Colonic mucosa (tissue), 4 donors: ENCODE measurements at places on chromosomes 5 and 9. TPM values are rescaled to one million over a fixed set of nuclear protein-coding genes. Genes with fewer than 3 reads are reported as not detected.

- peak; percentile 49 for DNase-seq
- H3K4me3 ChIP-seq = no peak overlapping the region
- peaks cover 67% of the 10 kb centered on the region for H3K27me3 ChIP-seq
- H3K27ac ChIP-seq = no peak overlapping the region
Observed at GRCh38 chr9:123997665-123998277, 13.8 kb upstream of the LHX2 start.

- DNase-seq = no peak
- H3K4me1 ChIP-seq = no peaks in the 10 kb centered on the region
Observed at GRCh38 chr5:156094001-156094400, 233.0 kb upstream of the SGCD start.

DNA sequence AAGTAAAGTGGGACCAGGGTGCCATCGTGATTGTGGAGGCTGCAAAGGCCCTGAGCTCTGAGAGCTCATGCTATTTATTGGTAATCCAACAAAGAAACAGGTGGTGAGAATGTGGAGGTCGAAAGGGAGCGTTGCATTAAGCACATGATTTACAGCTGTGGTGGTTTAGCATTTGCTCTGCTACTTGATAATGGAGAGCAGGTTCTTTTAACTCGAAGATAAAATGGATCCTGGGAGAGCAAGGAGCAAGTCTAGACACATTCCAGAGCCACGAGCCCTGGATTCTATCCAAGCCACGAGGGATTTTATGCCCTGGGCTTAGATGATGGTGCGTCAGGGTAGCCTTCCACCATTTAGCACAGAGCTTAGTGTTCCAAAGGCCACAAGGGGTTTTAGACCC lies 1710.1 kb upstream of the CDH9 start:
- no peaks in the 10 kb centered on the region for H3K27me3 ChIP-seq
- H3K4me3 ChIP-seq = no peak overlapping the region
- no peaks in the 10 kb centered on the region for H3K36me3 ChIP-seq
- no peaks in the 10 kb centered on the region for H3K4me1 ChIP-seq
- H3K27ac ChIP-seq = no peak overlapping the region

DNA sequence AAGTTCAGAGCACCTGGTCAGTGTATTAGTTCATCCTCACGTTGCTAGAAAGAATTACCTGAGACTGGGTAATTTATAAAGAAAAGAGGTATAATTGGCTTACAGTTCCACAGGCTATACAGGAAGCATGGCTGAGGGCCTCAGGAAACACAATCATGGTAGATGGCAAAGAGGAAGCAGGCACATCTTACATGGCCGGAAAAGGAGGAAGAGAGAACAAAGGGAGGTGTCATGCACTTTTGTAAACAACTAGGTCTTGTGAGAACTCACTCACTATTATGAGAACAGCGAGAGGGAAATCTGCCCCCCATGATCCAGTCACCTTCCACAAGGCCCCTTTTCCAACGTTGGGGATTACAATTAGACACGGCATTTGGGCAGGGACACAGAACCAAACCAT lies 28.8 kb upstream of the CAVIN4 start:
- H3K27me3 ChIP-seq = no peaks in the 10 kb centered on the region
- H3K27ac ChIP-seq = no peak overlapping the region
- no peaks in the 10 kb centered on the region for H3K4me1 ChIP-seq
- no peaks in the 10 kb centered on the region for H3K36me3 ChIP-seq
- no peak overlapping the region for H3K4me3 ChIP-seq

DNA sequence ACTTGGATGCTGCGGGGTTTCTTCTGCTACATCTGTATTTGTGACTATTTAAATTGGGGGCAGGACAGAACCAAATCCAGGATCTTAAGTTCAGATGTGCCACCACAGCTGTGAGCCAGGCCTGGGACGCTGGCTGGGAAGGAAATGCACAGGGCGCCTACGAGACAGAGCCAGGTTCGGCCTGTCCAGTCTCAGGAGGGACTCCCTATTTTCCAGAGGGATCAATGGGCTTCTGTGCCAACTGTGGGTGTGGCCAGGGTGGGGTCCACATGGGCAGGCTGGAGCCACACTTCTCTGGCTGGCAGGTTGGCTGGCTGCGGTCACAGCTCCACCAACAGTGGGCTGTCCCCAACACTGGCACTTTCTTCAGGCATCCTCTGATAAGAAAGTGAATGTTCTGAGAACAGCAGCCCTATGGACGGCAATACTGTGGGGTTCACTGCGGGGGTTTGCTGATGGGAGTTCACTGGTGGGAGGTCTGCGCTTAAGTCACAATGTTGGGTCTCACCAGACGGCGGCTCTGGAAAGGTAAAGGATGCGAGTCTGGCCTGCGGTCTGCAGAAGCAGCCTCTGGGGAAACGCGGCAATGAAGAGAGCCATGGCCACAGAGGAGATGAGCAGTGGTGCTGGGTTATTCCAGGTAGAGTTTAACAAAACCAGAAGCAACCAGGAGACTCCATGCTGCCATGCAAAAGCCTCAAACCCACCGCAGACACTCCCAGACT lies 78.1 kb downstream of the DAP start:
- no peak overlapping the region for H3K27ac ChIP-seq
- H3K27me3 ChIP-seq = no peaks in the 10 kb centered on the region
- no peaks in the 10 kb centered on the region for H3K4me1 ChIP-seq
- DNase-seq = no peak
- H3K4me3 ChIP-seq = no peak overlapping the region

DNA sequence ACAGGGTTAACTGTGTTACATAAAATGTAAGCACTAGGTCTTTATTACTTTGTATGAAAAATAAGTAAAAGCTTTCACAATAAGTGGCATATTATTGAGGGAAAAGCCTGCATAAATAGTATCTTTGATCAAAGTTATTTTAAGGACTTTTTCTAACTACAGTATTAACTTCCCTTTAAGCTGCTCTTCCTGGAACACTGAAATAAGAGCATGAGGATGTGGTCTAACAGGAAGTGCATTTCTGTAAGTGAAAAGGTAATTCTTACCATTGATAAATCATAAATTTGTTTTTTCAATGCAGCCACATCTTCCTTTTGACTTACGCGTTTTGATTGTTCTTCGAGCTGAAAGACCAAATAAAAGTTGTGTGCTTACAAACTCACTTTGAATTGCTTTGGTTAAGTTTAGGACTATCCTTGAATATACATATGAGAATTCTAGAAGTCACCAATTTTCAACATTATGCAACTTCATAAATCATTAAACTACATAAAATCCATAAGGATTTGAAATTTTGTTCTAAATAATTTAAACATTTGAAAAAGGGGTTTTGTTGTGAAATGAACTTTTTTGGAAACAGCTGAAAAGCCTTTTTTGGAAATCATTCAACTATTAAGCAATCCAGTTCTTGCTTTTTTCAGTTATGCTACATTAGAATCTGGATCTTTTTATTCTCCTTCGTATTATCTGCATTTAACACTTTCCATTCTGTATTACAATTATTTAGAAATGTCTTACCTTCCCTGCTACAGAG lies 50.6 kb downstream of the RASEF start:
- H3K36me3 ChIP-seq = no peaks in the 10 kb centered on the region
- no peaks in the 10 kb centered on the region for H3K27me3 ChIP-seq
- no peaks in the 10 kb centered on the region for H3K4me1 ChIP-seq
- no peak for DNase-seq
- H3K4me3 ChIP-seq = no peak overlapping the region
- H3K27ac ChIP-seq = no peak overlapping the region

GRCh38 chr5:125140855-125141254 lies 394.4 kb upstream of the ZNF608 start:
- H3K36me3 ChIP-seq = no peaks in the 10 kb centered on the region
- H3K27ac ChIP-seq = no peak overlapping the region
- no peak overlapping the region for H3K4me3 ChIP-seq

HAVCR1 gene
- 7.1 TPM for total RNA-seq

ENDOG gene
- 59.5 TPM for total RNA-seq

WDR38 gene
- total RNA-seq = not detected
